ENCODE measurements at places on chromosomes 5 and 9.

GRCh38 chr5:1527533-1528205 is 3.9 kb upstream of the LPCAT1 start:
- no peak for DNase-seq

DNA sequence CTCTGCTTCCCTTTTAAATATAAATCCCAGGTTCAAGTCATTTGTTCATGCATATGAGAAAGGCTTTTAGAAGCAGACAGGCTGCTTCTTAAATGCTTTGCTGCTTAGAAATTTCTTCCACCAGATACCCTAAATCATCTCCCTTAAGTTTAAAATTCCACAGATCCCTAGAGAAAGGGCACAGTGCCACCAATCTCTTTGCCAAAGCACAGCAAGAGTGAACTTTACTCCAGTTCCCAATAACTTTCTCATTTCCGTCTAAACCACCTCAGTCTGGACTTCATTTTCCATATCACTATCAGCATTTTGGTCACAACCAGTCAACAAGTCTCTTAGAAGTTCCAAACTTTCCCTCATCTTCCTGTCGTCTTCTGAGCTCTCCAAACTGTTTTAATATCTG is 679.8 kb upstream of the FTMT start:
- no peak for DNase-seq

DNA sequence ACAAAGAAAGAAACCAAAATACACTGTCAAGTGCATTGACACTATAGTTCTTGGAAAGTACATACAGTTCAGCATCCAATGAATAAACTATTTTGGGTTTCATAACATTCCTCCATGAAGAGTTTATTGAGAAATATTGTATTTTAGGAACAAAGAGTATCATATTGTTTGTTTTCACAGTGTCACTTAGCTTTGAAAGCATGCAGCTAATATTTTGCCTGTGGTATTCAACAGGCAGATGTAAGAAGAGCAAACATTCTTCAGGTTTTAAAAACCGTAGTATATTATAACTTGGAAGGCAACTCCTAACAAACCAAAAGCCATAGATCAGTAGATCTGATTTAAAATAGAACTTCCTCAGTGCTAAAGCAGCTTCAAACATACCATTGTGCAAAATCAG is 4.5 kb downstream of the PRELID2 start:
- DNase-seq = no peak

DNA sequence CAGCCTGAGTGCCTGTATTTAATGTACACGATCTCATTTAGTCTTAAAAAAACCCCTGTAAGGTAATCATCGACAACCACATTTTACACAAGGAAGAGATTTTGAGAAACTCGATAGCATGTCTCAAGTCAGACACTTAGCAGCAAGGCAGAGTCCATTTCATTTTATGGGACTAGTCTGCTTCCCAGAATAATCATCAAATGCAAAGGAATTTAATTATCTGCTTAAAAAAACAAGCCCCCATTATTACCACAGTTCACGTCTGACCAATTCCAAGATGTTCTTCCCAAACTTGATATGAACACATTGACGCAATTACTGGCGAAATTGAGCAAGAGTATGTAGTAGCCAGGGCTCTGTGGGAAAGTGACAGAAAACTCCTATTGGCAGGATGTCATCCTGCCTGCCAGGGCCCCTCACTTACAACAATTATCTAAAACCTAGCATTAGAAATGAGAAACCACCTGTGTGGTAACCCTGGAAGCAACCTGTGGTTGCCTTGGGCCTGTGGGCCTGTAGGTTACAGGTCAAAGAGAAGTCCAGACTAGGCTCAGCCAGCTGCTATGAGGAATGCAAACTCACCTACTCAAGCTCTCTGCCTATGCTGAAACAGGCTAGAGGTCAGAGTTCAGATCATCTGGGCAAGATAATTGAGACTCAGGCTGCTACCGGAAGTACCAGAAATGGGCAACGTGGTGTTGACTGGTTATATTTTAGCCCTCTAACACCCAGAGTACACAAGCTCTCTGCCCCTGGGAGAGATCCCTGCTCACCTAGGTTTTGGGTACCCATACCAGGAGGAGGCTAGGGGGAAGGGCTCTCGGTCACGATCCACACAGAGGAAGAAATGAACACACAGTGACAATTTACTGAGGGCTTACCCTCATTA is 1.6 kb downstream of the B4GALT1 start:
- no peak for DNase-seq

GRCh38 chr9:78026947-78027346 is 4.7 kb downstream of the GNAQ start:
- DNase-seq = no peak

GRCh38 chr9:28379082-28379481 is 805.8 kb upstream of the C9orf72 start:
- no peak for DNase-seq

DNA sequence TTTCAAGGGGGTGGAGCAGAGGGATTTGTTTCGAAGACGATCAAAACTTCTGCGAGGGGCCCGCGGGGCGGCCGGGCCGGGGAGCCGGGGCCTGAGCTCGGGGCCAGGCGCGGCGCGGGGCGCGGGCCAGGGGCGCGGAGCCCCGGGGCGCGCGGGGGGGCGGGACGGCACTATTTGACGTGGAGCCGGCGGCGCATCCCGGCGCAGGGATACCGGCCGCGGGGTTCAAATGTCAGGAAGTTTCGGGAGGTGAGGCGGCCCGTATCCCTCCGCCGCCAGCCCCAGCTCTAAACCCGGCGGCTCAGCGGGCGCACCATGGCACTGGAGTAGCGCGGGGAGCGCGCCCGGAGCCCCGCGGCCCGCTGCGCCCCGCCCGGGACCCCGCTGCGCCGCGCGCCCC is at the start of gene LMX1B:
TSS of gene LMX1B (plus strand) at position 278 of the 400 bp plus-strand sequence. CDS start 522 bp downstream, outside the sequence.
- no peak for DNase-seq

DNA sequence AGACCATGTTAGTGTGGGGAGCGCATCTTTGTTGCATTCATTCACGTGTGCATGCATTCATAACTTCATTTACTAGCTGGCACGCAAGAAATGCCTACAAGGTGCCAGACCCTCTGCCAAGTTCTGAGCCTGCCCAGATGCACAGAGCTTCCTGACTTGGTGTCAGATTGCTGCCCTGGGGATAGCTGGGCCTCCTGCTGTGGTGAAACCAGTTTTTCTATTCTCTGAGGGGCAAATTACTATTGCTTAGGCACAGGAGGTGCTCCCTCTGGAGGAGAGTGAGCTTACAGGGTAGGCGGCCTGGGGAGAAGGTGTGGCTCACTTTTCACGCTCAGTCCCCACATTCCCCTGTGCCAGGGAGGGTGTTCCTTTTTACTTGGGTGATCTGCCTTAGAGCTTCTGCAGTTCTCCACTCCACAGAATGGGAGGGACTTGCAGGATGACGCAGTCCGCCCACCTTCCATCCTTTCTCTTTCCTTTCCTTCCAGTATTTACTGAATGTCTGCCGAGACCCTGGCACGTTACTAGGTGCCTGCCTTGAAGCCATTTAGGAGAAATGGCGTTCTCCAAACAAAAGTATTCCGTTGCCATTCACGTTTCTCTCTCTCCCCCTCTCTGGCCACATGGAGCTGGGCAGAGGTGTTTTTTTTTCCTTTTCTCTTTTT is 27.9 kb upstream of the CTNNA1 start:
- no peak for DNase-seq

DNA sequence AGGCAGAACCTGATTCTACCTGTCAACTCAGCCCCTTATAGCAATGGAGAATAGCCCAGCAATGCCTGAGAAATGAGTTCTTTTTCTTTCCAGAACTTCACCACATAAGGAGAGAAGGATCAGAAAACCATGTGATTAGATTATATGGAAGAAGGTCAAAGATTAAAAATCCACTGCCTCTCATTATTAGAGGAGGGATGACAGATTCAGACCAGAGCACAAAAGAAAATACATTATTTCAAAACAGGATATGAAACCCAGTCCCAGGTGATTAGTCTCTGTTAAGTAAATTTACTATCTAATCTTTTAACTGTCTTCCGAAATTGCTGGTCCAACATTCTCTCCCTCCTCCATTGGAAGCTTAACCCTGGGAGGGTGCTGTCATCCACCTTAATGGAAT is 322.4 kb downstream of the SLIT3 start:
- no peak for DNase-seq

- DNase-seq = no peak
Observed at GRCh38 chr9:120870206-120870605, 6.8 kb downstream of the PHF19 start.

DNA sequence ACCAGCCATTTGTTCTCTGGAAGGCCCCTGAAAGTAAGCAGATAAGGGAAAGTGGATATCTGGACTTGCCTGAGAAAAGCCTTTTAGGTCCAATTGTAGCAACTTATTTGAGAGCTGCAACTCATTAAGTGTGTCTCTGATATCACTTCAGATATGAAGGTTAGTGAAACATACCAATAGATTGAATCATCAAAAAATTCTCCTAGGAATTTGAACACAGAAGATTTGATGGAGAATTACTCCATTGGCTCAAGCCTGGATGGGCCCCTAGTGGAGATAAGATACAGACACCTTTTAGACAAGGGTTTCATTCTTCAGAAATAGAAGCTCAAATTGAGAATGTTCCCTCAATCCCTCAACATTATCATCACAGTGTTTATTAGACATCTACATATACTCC is 356.7 kb downstream of the NDUFS4 start:
- DNase-seq = no peak

DNA sequence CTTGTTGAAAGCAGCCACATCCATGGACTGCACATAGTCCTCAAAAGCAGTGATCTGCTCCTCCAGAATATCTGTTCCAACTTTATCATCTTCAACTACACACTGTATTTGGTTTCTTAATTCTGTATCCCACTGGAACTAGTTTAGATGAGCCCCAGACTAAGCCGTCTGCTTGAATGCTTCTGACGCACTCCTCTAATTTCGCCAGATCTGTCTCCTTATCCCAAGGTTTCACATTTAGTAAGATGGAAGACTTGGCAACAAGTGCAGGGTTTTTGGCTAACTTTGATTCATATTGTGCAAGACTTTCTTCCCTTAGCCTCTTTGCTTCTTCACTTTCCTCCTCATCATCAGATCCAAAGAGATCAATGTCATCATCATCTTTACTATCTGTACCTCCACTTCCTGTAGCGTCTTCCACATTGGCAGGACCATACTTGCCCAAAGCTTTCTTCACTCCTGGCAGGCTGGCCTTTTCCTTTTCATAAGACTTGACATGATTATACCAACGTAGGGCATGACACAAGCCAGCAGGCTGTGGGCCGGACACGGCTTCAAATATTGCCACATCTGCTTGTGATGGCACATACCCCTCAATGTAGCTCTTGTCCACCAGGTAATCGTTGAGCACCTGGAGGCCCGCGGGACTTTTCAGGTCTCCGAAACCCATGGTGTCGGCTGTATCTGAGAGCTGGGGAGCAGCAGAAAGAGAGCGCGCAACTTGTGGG is 56.2 kb upstream of the PIK3R1 start:
- no peak for DNase-seq

GRCh38 chr5:134038138-134038537 is 33.4 kb upstream of the VDAC1 start:
- no peak for DNase-seq

DNA sequence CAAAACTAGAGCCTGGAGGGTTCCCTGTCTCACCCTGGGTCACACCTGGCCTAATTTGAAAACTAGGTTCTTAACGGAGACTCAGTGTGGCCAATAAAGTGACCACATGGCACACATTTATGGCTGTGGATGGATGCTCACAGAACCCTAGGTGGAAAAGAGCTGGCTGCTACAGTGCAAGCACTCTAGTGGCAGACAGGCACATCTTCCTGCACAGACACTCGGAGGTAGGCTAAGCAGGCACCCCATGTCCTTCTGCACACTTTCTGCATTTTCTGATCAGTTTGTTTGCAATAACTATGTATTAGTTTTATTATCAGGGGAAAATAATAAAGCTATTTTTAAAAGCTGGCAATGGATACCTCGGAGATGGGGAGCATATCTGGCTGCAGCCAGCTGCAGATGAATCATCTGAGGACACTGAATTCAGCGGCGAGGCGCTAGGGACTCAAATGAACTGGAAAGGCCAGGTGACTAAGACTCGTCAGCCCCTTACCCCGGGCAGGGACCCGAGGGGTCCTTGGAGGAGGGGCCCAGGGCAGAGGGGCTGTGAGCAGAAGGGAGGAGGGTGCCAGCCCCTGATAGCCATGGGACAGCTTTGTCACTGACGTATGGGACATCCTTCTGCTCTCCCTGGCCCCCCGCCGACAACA is 96.2 kb downstream of the OLFM1 start:
- DNase-seq = no peak

GRCh38 chr5:471750-472058 is 28.7 kb downstream of the EXOC3 start:
- no peak for DNase-seq

DNA sequence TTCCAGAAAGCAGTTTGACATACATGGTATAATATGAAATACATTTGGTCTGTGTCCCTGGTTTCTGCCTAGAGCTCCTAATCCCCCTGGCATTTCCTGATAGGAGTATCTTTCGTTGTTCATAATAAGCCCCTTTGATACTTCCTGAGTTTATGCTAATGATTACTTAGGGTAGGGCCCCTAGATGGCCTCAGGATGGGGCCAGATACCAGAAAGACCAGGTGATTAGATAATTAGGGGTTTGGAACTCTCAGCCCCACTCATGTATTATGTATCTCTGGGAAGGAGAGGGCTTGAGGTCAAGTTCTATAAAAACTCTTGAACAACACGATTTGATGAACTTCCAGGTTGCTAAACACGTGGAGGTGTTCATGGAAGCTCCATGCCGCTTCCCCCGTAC is 163.3 kb upstream of the ZNF608 start:
- no peak for DNase-seq

DNA sequence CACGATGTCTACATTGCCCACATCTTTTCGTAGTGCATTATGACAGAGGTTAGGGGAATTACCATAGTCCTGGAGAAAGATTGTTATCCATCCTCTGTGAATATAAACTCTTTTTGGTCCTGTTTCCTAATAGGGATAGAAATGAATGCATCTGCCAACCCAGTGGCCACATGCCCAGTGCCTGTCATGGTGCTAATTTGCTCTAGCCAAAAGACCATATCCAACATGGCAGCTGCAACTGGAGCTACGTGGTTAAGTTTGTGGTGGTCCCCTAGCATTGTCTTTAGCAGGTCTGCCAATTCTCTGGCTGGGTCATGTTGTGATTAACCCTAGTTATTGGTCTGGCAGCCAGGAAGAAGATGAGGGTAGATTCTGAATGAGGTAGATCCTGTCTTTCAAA is 87.5 kb downstream of the FGF18 start:
- no peak for DNase-seq

DNA sequence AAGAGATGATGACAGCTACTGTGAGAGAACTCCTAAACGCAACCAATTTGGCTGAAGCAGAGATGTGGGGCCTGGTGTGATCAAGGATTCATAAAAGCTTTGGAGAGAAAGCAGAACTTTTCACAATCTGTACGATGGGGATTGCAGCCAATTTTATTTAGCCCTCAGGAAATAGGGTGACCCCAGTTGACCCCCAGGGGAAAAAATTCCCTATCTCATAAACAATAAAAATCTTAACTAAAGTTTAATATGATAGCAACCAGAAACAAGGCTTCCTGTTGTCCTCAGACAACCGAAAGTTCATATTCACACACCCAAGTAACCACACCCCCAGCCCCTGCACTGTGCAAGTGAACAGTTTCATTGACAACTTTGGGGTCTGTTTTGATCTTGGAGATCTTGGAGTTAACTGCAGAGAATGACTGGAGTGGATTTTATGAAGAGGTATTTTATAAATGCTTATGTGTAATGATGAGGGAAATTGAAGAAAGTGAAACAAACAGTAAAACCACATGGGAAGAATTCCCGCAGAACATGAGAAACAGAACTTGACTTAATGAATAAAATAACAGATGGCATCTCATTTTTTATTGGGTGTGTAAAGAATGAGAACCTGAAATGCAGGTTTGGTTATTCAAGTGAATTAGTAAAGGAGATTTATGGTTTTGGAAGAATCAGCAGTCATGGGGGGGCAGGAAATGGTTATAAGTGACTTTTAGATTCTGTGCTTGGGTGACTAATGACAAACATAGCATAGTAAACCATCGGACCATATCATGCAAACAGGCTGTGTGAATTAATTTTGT is 94.5 kb downstream of the PDE4D start:
- DNase-seq = no peak
